ENCODE measurements at places on chromosomes 11 and 22.

DNA sequence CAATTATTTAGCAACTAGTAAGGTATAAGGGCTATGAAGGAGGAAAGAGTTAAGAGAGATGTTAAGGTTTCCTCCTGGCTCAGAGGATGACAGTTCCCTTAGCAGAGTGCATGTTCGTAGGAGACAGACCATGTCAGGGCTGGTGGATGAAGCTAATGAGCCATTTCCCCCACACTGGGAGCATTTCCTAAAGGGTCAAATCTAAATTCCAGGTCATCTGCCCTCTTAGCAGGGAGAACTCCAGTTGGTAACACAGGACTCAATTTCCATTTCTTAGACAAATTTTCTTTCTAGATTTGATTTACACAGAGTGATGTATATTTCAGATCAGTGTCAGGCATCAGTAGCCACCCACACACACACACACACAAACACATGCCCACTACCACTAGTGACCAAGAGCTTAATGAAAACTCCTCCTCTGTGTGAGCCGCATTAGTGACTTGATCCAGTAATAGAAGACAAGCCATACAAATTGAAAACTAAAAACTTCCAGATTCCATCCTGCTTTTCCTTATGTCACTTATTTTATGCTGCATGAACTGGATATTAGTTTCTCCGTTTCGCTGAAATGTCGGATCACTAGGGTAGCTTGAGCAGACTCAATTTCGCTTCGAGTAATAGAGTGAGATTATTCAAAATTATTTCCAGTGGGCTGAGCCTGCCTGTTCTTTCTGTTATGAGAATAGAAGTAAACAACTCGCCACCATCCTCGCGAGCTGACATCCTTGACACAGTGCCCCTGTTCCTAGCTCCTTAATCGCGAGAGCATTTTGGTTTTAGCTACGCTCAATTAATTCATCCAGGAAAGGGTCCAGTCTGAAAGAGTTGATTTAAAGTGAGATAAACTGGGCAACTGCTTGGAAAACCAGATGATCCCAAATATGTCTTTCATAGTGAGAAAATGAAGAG, 582.6 kb downstream of the SOX6 start:
- H3K4me3 ChIP-seq: no peak overlapping the region
- H3K4me1 ChIP-seq: no peaks in the 10 kb centered on the region
- DNase-seq: no peak
- H3K36me3 ChIP-seq: no peaks in the 10 kb centered on the region
- no peak overlapping the region for H3K27ac ChIP-seq

DNA sequence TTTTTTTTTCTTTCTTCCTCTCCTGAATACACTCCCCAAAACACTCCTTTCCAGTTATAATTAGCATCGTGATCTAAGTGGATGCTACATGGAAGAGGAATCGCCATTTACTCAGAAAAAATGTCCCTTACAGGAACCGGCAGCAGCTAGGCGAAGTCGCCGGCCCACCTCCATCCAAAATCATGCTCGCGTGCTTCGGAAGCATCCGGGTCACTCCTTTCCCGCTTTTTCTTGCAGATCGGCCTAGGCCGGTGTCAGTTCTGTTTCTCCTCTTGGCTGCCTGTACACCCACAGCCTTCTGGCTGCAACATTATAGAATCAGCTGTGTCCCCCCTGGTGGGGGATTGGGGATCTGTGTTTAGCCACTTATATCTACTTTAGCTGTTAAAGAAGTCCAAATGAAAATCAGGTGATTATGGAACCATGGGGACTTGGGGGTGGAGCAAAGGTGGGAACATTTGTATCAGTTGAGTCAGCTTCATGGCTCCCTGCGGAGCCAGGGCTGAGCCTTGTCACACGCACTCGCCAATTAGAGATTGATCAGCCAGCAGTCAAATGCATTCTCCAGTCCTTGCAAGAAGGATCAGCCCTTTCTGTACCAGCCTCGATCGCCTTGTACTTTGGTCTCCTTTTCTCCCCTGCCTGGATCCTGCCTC, 36.3 kb downstream of the ASRGL1 start:
- no peaks in the 10 kb centered on the region for H3K36me3 ChIP-seq
- H3K27ac ChIP-seq: peak overlapping the region; percentile 35
- H3K4me1 ChIP-seq: peaks cover 7% of the 10 kb centered on the region

GRCh38 chr11:65316227-65317024, 1.8 kb downstream of the CDC42EP2 start:
- H3K4me1 ChIP-seq: peaks cover 10% of the 10 kb centered on the region
- peak overlapping the region; percentile 74 for H3K4me3 ChIP-seq
- H3K36me3 ChIP-seq: peaks cover 6% of the 10 kb centered on the region
- no peak for DNase-seq
- H3K27me3 ChIP-seq: peaks cover 15% of the 10 kb centered on the region
- H3K27ac ChIP-seq: no peak overlapping the region

DNA sequence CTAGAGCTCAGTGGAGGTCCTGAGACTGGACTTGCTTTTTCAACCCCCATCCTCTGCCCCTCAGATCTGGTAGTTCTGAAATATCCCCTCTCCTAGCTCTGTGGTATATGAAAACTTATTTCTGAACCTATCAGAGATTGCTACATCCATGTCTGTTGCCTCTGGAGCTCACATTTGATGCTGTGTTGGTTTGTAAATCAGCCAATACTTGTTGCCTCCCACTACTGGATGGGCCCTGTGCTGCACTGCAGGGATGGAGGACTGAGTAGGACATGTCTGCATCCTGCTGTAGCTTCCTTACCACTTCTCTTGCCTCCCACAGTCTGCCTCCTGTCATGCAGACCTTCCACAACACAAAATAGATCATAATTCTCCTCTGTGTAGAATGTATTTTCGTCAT, 5.2 kb downstream of the OLFML1 start:
- H3K27ac ChIP-seq: no peak overlapping the region
- no peak for DNase-seq
- peaks cover 16% of the 10 kb centered on the region for H3K27me3 ChIP-seq
- H3K4me3 ChIP-seq: no peak overlapping the region
- H3K36me3 ChIP-seq: no peaks in the 10 kb centered on the region

- no peak overlapping the region for H3K4me3 ChIP-seq
- H3K27me3 ChIP-seq: peaks cover 3% of the 10 kb centered on the region
- no peaks in the 10 kb centered on the region for H3K36me3 ChIP-seq
- no peaks in the 10 kb centered on the region for H3K4me1 ChIP-seq
Observed at GRCh38 chr11:34509336-34509876, 4.2 kb downstream of the ELF5 start.

- H3K4me3 ChIP-seq: no peak overlapping the region
- no peaks in the 10 kb centered on the region for H3K27me3 ChIP-seq
Observed at GRCh38 chr11:35090125-35090524, 48.8 kb upstream of the CD44 start.

- H3K27me3 ChIP-seq: no peaks in the 10 kb centered on the region
- no peak for DNase-seq
- H3K4me3 ChIP-seq: no peak overlapping the region
- H3K4me1 ChIP-seq: peaks cover 41% of the 10 kb centered on the region
- H3K36me3 ChIP-seq: peaks cover 29% of the 10 kb centered on the region
Observed at GRCh38 chr11:102427068-102427467, 25.5 kb downstream of the TMEM123 start.

- no peak overlapping the region for H3K4me3 ChIP-seq
- DNase-seq: no peak
- peaks cover 2% of the 10 kb centered on the region for H3K4me1 ChIP-seq
- no peak overlapping the region for H3K27ac ChIP-seq
- no peaks in the 10 kb centered on the region for H3K27me3 ChIP-seq
Observed at GRCh38 chr11:126430581-126431335, 75.3 kb downstream of the ST3GAL4 start.

DNA sequence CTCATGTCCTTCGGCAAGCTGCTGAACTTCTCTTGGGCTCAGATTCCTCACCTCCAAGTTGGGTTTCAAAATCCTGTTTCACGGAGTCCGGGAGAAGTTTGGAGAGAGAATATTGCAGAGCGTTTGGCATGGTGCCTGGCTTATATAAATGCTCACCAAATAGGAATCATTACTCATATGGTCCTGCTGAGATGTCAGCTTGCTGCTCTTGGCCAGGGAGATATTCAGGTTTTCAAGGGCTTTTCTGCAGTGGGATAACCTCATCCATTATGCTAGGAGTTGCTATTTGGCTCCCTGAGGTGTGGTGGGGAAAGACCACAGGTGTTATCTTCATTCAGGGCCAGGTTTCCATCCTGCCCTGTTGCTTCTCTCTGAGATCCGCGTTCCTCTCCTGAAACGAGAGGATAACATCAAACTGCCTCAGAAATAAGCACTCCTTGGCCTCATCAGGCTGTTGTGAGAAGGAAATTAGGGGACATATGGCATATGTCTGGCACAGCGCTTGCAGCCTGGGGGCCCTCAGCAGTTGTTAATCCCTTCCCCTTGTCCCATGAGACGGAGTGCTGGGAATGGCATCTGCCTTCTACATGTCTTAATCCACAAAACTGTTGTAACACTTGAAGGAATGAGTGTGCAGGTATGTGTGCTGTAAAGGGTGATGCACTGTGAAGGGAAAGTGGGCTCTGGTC, 29.9 kb upstream of the ACER3 start:
- no peak overlapping the region for H3K27ac ChIP-seq
- peaks cover 26% of the 10 kb centered on the region for H3K27me3 ChIP-seq
- no peaks in the 10 kb centered on the region for H3K36me3 ChIP-seq
- H3K4me1 ChIP-seq: no peaks in the 10 kb centered on the region

DNA sequence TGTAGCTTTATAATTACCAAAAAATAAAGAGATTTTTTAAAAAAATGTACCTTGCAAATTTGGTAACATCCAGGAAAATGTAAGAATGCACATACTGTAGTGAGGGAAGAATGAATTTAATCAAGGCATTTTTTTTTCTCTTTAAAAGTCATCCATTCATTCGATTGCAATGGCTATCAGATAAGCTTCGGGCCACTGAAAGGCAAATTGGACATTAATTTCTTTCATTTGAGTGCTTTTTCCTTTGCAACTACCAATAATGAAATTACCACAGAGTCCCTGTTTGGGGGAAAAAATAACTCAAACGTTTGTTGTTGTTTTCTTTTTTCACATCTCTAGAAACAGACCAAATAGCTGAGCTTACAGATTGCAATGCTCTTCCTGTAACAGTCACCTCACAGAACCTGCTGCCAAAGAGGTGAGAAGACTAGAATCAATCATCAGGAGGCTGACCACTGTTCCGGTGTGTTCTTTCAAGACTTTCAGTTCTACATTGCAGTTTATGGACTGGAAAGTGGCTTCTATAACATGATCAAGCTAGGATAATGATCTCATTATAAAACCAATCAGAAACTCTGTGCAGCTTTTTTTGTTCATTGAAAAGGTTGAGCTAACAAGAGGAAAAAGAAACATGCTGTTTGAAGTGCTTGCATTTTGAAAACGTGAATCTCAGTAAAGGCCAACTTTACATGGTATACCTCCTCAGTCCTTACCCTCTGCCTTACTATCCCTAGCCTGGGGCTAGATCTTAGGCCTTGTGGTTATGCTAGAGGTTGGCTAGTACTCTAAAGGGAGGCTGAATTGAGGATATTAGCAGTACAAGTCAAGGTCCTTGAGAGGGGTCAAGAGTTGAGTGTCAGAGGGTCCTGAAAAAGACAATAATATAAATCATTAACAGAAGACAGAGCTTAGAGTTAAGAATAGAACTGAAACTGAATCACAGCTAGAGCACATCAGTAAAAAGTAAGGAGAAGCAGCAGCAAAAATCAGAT, 1276.1 kb downstream of the LRRC4C start:
- H3K4me1 ChIP-seq: no peaks in the 10 kb centered on the region
- no peaks in the 10 kb centered on the region for H3K27me3 ChIP-seq
- no peak overlapping the region for H3K4me3 ChIP-seq
- DNase-seq: no peak
- H3K27ac ChIP-seq: no peak overlapping the region

GRCh38 chr11:9251311-9251710, 13.8 kb downstream of the DENND5A start:
- no peak for DNase-seq
- no peak overlapping the region for H3K27ac ChIP-seq
- no peaks in the 10 kb centered on the region for H3K27me3 ChIP-seq
- H3K4me1 ChIP-seq: peaks cover 9% of the 10 kb centered on the region
- peaks cover 19% of the 10 kb centered on the region for H3K36me3 ChIP-seq

GRCh38 chr11:30422447-30423278, 99.8 kb downstream of the ARL14EP start:
- no peak overlapping the region for H3K27ac ChIP-seq
- H3K4me3 ChIP-seq: no peak overlapping the region
- H3K36me3 ChIP-seq: peaks cover 3% of the 10 kb centered on the region
- no peak for DNase-seq
- H3K4me1 ChIP-seq: no peaks in the 10 kb centered on the region
- no peaks in the 10 kb centered on the region for H3K27me3 ChIP-seq

DNA sequence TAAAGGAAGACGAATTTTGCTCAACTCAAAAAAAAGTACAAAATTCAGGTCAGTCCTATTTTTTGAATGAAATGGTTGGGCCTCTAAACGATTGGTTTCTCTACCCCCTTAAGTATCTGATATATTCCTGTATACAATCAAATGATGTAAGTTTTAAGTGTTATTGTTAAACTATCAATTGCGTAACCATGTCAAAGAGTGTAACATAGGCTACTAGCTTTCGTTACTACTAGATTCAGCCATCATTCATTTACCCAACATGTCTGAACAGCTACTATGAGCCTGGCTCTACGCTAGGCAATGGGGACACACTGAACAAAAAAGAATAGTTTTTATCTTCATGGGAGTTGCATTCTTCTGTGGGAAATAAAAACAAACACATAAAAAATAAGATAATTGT, 3.3 kb downstream of the RAB6A start:
- no peak for DNase-seq
- no peak overlapping the region for H3K4me3 ChIP-seq

GRCh38 chr11:40323241-40323640, 1136.2 kb downstream of the LRRC4C start:
- no peak for DNase-seq
- H3K36me3 ChIP-seq: no peaks in the 10 kb centered on the region
- no peak overlapping the region for H3K4me3 ChIP-seq
- no peaks in the 10 kb centered on the region for H3K4me1 ChIP-seq

GRCh38 chr11:60937144-60937527, 12.9 kb downstream of the TMEM132A start:
- H3K36me3 ChIP-seq: peaks cover 6% of the 10 kb centered on the region
- H3K4me1 ChIP-seq: no peaks in the 10 kb centered on the region
- H3K4me3 ChIP-seq: no peak overlapping the region
- no peak overlapping the region for H3K27ac ChIP-seq

DNA sequence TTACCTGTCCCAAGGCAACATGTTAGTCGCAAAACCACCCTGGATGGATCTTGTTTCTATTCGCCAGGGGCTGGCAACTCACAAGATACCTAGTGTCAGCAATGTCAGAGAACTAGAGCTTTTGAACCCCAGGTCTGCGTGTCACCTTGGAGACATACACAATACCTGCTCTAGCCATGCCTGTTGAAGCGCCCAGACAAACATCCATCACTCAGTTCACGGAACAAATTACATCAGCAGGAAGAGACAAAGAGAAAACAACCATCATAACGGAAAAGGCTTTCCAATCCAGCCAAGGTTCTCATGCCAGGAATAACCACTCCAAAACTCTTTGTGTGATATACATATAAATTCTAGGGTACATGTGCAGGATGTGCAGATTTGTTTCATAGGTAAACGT, 2.2 kb downstream of the CD59 start:
- no peaks in the 10 kb centered on the region for H3K27me3 ChIP-seq
- H3K27ac ChIP-seq: no peak overlapping the region
- H3K4me1 ChIP-seq: peaks cover 22% of the 10 kb centered on the region
- H3K36me3 ChIP-seq: peaks cover 13% of the 10 kb centered on the region
- no peak for DNase-seq
